ENCODE measurements at places on chromosomes 12 and 14.

- no peak for DNase-seq
Observed at GRCh38 chr12:42541965-42542364, 47.6 kb downstream of the PRICKLE1 start.

GRCh38 chr12:16599081-16599480 is 6.9 kb downstream of the LMO3 start:
- no peak for DNase-seq

DNA sequence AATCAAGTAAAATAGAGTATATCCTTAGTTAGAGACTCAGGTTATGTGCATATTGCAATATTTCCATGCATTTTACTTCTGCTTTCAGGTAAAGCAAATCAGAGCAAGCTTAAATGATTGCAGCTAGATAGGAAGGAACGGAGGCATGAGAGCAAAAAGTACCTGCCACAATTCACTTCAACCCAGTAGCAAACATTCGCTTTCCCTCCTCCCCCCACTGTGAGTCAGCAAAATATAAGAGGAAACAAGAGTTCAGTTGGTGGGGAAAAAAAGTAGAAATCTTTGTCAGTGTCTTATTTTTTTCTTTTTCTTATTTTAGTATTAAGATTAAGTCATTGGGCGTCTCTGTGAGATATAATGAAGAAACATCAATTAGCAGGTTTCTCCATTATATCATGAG is 475.4 kb downstream of the NPAS3 start:
- peak; percentile 24 for DNase-seq

DNA sequence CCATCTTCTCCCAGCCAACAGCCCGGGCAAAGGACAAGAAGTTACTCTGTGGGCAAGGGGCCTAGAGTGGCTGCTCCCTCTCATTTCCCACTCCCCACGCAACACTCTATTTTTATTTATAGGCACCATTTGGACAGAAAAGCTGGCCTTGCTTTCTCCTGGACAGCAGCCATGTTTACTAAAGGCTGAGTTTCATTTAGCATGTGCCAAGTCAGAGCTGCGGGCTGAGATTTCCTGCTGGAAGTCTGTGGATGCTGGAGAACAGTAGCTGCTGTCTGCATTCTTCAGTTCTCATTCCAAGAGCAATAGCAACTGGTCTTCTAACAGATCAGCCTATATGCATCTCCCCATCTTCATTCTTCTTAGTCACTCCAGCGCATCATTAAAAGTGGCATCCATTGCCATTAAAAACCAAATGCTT is 8.3 kb downstream of the COL2A1 start:
- DNase-seq, result no peak

DNA sequence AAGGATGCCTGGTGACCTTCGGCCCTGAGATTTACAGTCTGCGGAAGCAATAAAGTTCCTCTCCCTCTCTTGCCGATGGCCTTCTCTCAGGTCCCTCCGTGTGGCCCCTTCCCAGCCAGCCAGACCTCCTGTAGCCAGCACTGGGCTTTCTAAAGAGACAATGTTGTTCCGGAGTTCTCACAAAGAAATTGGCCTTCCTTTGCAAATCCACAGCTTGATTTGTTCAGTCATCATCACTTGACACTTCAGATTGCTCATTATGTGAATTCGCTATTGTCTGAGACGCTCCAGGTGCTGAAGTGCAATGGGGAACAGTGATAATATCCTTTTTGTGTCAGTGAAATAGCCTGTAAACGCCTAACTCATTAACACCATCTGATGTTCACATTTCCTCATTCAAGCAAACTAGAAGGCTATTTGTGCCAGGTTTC is 43.7 kb upstream of the GPHB5 start:
- DNase-seq, result no peak

DNA sequence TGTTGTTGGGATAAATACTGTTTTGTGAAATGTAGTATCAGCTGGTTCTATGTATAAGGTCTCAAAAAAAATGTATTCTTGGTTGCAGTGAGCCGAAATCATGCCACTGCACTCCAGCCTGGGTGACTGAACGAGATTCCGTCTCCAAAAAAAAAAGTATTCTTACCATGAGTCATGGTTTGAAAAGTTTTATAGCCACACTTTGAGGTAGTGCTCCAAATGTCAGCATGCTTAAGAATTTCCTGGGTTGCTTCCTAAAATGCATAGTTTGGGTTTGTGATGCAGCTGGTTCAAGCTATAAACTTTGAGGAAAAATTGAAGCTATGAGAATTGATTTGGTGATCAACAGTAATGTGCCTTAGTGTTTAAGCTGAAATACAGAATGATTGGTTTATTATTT is 48.0 kb downstream of the ETNK1 start:
- DNase-seq, result no peak

GRCh38 chr12:105020241-105020962 is 34.3 kb downstream of the NOPCHAP1 start:
- no peak for DNase-seq
